ENCODE measurements at places on chromosomes 2 and 18.

DNA sequence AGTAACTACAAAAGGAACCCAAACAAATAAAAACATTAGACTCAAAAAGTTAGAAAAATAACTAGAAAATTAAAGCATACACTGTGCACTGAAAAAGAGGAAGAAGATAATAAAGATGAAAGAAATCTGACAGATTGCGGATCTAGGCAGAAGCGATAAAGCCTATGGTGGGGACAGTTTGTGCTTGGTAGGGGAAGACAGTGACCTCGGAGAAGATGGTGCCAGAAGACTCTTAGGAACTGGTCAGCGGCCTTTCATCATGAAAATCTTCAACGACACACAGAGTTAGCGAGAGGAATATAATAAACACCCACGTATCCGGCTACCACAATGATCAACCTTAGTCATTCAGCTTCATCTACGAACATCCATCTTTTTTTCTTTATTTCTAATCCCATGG, 180.5 kb downstream of the HDAC4 start:
- no peak for DNase-seq

GRCh38 chr2:238702276-238703052, 145.4 kb upstream of the TWIST2 start:
- no peak for DNase-seq

GRCh38 chr2:65313126-65313953, 85.7 kb downstream of the ACTR2 start:
- no peak for DNase-seq

GRCh38 chr2:64679673-64680425, 26.1 kb upstream of the SERTAD2 start:
- DNase-seq, result no peak

DNA sequence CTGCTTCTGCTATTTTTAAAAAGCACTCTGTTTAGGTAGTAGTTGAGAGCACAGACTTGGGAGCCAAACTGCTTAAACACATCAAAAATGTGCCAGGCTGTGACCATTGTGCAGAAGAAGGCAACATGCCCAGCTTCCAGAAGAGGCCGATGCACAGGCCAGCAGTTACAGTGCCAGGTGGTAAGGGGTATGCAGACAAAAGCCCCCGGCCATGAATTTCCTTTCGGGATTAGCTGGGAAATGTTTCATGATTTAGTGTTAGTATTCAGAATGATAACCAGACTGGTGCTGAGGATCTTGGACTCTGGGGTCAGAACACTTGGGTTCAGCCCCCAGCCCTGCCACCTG, 40.0 kb upstream of the ATG16L1 start:
- no peak for DNase-seq

DNA sequence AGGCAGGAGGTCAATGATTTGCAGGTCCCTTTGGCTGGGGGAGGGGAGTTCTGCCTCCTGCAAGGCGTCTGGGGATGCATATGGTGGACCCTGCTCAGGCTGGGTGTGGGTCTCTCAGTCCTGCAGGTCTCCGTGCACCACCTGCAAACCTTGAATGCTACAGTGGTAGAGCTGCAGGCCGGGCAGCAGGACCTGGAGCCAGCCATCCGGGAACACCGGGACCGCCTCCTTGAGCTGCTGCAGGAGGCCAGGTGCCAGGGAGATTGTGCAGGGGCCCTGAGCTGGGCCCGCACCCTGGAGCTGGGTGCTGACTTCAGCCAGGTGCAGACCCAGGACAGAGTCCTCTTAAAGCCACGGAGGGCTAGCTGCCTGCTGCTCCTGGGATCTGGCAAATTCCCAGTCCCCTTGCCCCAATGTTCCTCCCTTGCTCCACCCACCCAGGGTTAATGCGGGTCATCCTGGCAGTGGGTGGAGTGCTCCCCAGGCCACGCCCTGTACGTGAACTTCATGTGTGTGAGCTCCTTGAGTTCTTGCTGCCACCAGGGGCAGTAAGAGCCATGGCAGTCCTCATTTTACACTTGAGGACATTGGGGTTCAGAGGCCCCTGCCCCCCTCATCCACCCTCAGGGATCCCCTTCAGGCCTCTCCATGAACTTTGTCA, 3.1 kb downstream of the PROM2 start:
- DNase-seq, result no peak

GRCh38 chr2:145273840-145274239, 753.9 kb upstream of the ZEB2 start:
- no peak for DNase-seq

DNA sequence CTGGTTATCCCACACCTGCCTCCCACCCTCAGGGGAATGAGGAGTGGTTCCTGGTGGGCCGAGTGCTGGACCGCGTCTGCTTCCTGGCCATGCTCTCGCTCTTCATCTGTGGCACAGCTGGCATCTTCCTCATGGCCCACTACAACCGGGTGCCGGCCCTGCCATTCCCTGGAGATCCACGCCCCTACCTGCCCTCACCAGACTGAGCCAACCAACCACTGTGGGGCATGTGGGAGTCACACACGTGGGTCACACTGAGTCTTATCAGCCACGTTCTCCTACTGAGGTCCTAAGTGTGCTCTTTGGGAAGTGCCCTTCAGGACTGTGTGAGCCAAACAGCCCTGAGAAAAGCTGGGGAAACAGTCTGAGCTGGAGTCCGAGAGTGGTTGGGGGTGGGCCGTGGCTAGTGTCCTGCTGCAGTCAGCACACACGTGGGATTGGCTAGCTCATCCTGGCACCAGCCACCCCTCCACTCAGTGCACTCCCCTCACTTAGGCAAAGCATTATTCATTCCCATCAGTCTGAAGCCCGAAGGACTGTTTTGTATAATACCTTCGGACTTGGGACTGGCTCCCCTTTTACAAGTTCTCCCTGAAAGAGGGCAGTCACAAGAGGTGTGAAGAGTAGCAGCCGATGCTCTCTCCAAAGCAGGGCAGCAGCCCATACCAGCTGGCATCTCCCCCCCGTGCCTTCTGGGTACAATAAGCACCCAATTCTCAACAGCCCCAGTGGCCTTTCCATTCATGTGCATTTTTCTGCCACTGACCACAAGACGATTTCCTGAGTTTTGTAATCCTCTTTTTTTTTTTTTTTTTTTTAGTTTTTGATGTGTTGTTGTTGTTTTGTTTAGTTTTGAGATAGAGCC, 4.6 kb downstream of the TIGD1 start:
- DNase-seq, result no peak

DNA sequence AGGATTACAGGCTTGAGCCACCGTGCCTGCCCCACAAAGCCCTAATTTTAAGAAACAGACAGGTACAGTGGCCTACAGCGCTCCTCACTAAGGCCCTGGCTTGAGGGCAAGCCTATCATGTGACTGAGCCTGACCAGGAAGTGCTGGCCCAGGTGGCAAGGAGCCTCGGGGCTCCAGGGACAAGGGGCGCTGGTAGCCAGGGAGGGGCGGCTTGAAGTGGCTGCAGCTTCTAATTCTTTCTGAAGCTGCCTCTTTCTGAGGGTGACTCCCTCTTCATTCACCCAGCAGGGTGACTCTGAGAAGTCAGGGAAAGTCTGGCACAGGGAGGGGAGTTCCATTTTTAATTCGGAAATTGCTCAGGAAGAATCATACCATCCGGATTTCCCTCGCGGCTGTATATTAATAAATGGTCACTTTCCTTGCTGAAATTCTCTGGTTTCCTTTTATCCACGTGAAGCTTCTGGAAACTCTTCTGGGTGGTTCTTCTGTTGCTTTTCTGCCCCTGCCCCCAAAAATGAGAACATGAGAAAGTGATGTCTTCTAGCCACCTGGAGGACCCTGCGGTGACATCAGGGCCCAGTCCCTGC, 115.7 kb downstream of the FAM210A start:
- DNase-seq, result no peak

DNA sequence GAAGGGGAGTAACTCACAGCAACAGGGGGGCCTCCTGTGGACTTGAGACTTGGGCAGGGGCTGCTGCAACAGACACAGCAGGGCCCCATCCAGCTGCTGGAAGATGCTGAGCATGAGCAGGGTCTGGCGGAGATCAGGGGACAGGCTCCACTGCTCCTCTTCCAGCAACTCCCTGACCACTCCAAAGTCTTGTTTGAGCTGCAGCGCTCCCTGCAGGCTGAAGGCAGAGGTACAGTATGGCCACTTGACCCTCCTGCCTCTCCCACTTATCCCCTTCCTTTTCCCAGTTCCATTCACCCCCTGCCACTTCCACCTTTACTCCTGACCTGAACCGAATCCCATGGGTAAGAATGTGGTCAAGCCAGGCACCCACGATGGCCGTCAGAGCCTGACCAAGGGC, 2.4 kb upstream of the MRPL53 start:
- no peak for DNase-seq

DNA sequence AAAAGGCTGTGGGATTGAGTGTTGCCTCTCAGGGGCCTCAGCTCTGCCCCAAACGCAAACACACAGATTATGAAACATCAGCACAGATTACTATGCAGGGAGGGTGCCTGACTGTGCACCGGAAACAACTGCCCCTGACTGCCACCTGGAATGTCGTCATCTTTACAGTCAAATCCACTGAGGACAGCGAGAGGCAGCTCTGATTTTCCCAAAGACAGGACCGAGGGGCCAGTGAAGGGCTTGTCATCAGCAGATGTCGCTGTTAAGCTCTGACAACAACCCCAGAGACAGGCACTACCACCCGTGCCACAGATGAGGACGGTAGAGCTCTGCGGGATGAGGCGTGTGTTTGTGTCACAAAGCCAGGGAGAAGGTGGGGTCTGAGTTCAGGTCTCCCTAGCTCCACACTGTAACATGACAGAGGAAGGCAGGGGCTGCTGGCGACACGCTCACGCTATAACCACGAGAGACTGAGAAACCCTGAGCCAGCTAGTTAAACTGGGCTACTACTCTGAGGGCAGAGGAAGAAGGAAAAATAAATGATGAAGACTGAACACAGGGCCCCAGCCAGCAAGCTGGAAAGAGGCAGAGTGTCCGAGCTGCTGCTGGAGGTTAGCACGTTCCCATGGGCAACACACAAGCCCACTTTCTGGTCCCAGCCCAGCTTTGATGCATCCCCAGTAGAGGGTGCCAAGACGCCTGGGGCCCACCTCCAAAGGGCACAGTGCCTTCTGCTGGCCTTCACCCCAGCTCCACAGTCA, 47.0 kb downstream of the PARD6G start:
- DNase-seq, result no peak

- DNase-seq, result no peak
These were observed 54.9 kb upstream of the BZW1 start for GRCh38 chr2:200756618-200757321.

- no peak for DNase-seq
These were observed 214.1 kb upstream of the SESTD1 start for GRCh38 chr2:179478771-179479170.
